ENCODE measurements at places on chromosomes 11 and 22.

GRCh38 chr11:64734811-64735724, 8.9 kb downstream of the RASGRP2 start:
- no peak for DNase-seq

GRCh38 chr11:55793321-55793720, 2.0 kb upstream of the OR5D14 start:
- DNase-seq: no peak

GRCh38 chr11:133937468-133937867, 19.3 kb downstream of the IGSF9B start:
- DNase-seq: no peak

- DNase-seq: no peak
Measured at GRCh38 chr11:32358729-32359128, 76.6 kb downstream of the WT1 start.

DNA sequence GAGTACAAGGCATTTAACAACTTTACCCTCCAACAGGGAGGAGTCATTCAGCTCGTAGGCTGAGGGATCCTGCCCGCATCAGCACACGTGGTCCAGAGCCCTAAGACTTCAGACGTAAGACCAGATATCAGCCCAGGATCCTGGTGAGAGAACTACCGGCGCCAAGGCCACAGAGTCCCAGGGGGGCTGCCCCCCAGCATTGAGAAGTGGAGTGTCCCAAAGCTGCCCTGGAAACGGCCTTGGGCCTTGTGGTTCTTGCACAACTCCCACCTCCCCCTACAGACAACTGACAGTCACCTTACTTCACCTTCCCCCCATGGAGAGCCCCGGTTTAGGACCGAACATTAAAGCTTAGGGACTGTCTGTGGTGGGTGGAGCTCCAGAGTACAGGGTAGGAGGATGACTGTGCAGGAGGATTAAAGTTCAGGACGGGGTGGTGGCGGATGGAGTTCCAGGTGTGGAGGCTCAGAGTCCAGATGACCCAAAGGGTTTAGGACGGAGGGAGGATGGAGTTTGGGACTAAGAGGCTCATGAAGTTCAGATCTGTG, 1.0 kb downstream of the C11orf91 start:
- DNase-seq: no peak

GRCh38 chr22:42799461-42800405, 57.3 kb downstream of the ARFGAP3 start:
- no peak for DNase-seq

DNA sequence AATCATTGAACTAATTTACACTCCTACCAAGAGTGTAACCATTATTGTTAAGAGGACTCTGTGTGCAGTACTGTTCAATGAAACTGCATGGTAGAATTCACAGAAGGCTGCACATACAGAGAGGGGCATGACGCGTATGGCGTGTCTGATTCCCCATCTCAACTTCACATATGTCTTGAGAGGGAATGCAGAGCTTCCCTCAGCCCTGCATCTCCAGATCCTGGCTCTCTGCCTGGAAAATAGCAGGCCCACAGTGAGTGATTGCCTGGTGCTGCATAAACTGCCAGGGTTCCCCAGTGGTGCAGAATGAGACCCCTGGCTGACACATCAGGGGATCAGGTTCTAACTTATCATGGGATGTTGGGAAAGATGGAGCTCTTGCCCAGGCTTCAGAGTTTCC, 260.2 kb upstream of the ISX start:
- DNase-seq: no peak

DNA sequence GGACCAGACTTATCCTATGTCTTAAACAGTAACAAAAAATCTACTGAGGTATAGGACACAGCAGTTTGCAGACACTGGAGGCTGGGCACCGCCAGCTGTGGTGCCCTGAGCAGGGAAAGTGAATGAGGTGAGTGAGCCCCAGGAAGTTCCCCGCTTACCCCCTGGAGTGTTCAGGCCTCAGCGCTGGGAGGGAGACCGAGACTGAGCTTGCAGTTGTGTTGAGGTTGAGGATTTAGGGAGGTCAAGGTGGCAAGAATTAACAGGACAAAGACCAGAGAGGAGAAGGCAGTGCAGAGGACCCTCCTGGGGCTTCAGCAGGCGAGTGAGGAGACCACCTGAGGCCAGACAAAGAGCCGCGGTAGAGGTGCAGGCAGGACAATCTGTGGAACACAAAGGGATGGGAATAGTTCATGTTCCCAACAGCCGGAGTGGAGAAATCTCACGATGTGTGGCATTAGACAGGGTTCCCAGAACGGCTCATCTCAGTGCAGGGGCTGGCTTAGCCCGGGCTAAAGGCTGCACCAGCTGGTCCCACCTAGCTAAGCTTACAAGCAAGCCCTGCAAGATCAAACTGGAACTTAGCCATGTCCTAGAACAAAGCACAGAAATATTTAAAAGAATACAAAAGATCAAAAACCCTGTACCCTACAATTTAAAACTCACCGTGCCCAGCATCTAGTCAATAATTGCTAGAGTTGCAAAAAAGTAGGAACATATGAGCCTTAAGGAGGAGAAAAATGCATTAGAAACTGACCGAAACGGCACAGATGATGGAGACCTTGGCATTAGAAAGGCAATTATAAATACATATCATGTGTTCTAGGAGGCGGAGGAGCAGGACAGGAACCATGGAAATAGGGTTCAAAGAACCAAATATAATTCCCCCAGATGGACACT, 47.4 kb upstream of the PITPNB start:
- DNase-seq: no peak

GRCh38 chr11:8107642-8108041, 26.6 kb downstream of the TUB start:
- DNase-seq: no peak

DNA sequence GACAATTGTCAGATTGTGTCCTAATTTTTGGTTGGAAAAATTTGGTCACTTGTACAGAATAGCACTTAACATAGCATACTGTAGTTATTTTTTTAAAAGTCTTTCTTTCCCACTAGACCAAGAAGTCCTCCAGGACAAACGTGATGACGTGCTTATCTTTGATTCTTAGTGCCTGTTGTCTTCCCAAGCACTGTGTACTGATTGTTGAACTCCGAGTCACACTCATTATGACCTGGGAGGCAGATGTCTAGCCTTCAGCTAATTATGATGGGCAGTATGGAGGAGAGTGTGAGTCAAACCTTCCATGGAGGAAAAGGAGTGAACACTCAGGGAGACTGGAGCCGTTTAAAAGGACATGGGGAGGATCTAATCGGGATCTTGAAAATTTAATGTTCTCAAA, 119.8 kb downstream of the SPON1 start:
- no peak for DNase-seq

GRCh38 chr11:100687054-100687629, at the start of gene ARHGAP42:
Gene ARHGAP42 (plus strand): TSS chr11:100687288. CDS start chr11:100687679, 391 bp downstream.
- DNase-seq: no peak

GRCh38 chr11:33857933-33858371, 33.9 kb downstream of the LMO2 start:
- DNase-seq: peak; percentile 75
